ENCODE measurements at places on chromosomes 7 and 10. TPM values are rescaled to one million over a fixed set of nuclear protein-coding genes. Genes with fewer than 3 reads are reported as not detected.

Gene HPSE2
- not detected for total RNA-seq

Gene MGAM2
- total RNA-seq: not detected

Gene CHST3
- not detected for total RNA-seq

Gene PPP1R17
- not detected for total RNA-seq
